CD4-positive, alpha-beta T cell treated with Interleukin-15 for 1 hour (primary cell): ENCODE measurements at places on chromosomes 7 and 10.

DNA sequence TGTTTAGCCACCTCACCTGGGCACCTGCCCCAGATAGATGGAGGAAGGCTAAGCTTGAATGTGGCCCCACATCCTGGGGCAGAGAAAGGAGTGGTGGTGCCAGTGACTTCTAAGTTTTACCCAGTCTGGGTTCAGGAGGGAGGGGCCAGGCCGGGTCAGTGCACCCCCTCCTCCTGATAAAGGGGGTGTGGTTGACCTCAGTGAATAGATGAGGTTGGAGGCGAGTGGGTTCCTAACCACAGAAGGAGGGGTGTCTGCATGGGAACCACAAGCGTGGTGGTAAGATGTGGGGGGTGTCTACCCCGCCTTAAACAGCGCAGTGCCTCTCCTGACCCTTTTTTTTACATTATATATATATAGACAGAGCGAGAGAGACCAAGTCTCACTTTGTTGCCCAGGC, 105.3 kb upstream of the KCTD7 start:
- no peak for DNase-seq

DNA sequence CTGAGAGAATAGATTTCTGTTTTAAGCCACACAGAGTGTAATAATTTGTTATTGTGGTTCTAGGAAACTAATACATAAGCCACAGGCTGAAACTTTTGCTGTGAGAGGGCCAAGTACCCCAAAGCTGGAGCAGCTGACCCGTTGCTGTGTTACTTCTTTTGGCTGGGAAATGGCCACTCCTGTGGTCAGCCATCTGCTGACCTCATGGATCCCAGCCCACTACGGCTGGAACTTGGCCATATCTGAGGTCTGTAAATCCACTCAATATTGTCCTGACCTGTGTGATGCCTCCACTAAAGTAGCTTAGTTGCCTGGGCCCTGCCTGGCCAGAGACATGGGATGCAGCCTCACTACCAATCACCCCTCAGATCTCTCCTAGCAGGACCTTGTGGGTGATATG, 17.4 kb upstream of the LOXL4 start:
- DNase-seq, result no peak

DNA sequence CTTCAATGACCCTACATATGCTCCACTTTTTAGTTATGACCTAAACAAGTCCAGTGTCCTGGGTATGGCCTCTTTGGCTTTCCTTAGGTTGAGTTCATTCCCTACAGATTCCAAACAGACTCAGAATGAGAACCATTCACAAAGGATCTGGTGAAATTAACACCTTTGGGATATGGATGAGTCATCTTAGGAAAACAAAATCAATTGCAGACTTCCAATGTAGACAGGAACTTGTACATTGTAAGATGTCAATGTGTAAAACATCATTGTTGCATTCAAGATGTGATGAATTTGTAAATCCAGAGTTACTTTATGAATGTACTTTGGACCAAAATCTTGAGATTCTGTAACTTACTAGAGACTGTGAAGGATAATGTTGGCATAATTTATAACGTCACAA, 43.4 kb upstream of the HECTD2 start:
- no peak for DNase-seq

DNA sequence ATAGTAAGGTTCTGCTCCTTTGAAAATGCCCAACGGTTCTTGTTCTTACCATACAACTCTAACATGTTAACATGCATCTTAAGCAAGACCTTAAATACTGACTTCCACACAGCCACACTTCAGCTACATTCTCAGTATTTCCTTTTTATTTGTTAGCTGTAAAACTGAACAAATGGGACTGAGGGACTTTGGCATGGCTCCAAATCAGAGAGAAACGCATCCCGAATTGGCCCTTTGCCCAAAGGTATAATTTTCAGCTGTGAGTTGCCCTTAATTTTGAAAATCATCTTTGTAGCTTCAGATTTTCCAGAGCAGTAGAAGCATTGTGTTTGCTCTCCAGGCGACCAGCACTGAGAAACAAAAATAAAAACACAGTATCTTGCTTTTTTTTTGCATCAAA, 56.4 kb downstream of the NEUROD6 start:
- no peak for DNase-seq

GRCh38 chr7:105876964-105877601, 684 bp upstream of the ATXN7L1 start:
- DNase-seq, result no peak

GRCh38 chr10:108957681-108958080, 965.6 kb downstream of the XPNPEP1 start:
- no peak for DNase-seq

DNA sequence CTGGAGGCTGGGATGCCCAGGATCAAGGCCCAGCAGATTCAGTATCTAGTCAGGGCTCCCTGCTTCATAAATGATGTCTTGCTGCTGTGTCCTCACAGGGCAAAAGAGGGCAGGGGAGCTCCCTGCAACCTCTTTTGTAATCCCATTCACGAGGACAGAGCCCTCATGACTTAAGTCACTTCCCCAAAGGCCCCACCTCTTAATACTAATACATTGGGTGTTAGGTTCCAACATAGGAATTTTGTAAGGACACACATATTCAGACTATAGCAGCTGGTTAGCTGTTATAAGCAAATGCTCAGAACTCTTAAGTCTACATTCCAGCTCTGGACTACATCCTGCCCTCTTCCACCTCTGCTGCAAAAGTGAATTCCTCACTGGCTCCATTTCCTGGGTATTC, 63.0 kb downstream of the VOPP1 start:
- DNase-seq, result peak; percentile 50

GRCh38 chr10:89207181-89207800, at the start of gene CH25H:
Gene CH25H (minus strand): TSS chr10:89207317. CDS start chr10:89207292, 25 bp downstream.
- peak; percentile 18 for DNase-seq

- no peak for DNase-seq
Measured at GRCh38 chr10:14585287-14586193, 189.2 kb downstream of the FAM107B start.

DNA sequence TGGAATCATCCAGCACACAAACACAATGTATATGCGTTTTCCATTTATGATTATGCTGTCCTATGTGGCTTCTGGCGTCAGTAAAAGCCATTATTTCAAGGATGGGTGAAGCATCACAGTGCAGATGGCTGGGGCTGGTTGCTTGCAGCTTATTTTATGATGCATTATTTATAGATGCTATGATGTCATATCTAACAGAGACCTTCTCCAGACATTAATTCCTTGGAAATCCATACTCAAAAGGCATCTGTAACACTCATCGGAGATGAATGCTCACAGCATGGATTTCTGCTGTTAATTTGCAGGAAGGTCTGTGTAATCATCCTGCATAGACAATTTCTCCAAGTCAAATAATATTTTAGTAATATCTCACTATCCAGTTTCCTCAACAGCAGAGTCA, 7.2 kb downstream of the RGS10 start:
- DNase-seq, result no peak
